Brain (organoid and tissue), 16 donors: ENCODE measurements at places on chromosomes 13 and 19.

- no peak for DNase-seq
These were observed 35.2 kb downstream of the SLC15A1 start for GRCh38 chr13:98717256-98717655.

- DNase-seq, result peak; percentile 83
These were observed 19.3 kb upstream of the DPP9 start for GRCh38 chr19:4742723-4743646.

DNA sequence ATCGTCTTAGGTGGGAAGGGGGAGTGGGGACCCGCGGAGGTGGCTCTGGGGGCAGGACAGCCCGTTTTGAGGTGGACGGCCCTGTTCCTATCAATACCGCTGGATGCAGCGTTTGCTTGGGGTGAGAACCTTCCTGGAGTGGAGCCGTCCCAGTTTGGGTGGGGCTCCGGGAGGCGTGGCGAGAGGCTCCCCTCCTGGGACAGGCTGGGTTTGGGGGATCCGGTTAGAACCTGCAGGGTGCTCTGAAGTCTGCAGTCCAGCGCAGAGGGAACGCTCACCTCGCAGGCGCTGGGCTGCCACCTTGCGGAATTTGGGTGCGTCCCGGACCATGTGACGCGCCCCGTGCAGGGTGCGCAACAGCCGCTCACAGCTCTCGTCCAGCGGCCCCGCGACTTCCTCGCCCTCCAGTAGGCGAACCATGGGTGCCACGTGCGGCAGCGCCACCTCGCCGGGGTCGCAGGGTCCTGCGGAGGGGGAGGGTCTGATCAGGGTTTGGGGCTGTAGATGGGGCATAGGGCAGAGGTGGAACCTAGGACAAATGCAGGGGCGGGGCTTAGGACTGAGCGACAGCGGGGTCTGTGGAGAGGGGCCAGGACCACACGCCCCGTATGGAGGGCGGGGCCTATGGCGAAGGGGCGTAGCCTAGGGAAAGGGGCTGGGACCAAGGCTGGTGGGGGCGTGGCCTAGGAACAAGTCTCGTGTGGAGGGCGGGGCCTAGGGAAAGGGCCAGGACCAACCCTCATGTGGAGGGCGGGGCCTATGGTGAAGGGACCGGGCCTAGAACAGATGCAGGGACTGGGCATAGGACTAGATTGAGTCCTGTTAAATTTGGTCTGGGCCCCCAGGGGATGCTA is 13.8 kb downstream of the SH2D3A start:
- DNase-seq, result peak; percentile 48

- no peak for DNase-seq
These were observed 30.8 kb upstream of the PEPD start for GRCh38 chr19:33552191-33552927.

DNA sequence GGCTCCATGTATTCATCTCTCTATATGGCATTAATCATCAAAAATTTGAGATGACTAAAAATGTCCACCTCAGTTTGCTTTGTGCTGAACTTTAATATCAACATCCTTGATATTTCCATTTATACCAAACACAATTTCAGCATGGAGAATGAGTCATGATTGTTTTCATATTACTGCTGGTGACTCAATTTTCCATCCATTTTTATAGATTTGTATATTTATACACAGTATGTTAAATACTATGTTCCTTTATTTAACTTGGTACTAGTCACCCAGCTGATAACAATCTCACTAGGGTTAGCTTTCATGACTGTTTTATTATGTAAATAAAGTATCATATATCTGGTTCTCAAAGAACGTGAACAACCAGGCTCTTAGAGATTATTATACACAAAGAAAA is 1255.1 kb downstream of the SLITRK1 start:
- DNase-seq, result no peak

DNA sequence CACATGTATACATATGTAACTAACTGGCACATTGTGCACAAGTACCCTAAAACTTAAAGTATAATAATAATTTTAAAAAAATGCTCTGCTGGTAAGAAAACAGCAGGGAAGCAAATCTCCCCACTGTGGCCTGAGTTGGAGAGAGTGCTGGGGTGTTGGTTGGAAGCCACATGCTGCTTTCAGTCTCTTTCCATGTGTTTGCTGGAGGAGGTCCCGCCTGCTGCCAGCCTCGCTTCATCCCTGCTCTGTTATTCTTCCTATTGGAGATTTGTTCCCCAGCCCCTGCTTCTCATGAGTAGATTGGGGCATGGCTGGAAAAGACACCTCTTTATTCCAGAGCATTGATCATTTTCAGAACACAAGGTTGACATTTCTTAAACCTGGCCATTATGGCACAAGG is 230.5 kb downstream of the FGF9 start:
- no peak for DNase-seq

- no peak for DNase-seq
These were observed 60.1 kb downstream of the GPALPP1 start for GRCh38 chr13:45049478-45049877.

- DNase-seq, result no peak
These were observed 33.0 kb upstream of the SGCG start for GRCh38 chr13:23147827-23148226.

GRCh38 chr19:18861235-18861634 is 29.5 kb downstream of the UPF1 start:
- no peak for DNase-seq

- DNase-seq, result no peak
These were observed 1529.3 kb upstream of the SLC10A2 start for GRCh38 chr13:104595511-104595910.

GRCh38 chr19:44687888-44688287 is 11.1 kb upstream of the CEACAM16 start:
- no peak for DNase-seq

DNA sequence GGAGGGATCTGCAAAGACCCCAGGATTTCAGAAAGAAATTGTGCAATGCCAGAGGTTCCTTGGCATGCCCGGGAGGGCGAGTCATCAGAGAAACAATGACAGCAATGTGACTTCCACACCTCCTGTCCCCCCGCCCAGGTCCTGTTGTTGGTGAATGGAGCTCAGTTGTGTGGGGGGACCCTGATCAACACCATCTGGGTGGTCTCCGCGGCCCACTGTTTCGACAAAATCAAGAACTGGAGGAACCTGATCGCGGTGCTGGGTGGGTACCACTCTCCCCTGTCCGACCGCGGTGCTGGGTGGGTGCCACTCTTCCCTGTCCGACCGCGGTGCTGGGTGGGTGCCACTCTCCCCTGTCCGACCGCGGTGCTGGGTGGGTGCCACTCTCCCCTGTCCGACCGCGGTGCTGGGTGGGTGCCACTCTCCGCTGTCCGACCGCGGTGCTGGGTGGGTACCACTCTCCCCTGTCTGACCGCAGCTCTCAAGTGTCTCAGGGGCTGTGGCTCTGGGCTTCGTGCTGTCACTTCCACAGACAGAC is 5.2 kb upstream of the F10 start:
- no peak for DNase-seq

GRCh38 chr19:38389101-38389925 is 816 bp downstream of the SPRED3 start:
- peak; percentile 74 for DNase-seq

DNA sequence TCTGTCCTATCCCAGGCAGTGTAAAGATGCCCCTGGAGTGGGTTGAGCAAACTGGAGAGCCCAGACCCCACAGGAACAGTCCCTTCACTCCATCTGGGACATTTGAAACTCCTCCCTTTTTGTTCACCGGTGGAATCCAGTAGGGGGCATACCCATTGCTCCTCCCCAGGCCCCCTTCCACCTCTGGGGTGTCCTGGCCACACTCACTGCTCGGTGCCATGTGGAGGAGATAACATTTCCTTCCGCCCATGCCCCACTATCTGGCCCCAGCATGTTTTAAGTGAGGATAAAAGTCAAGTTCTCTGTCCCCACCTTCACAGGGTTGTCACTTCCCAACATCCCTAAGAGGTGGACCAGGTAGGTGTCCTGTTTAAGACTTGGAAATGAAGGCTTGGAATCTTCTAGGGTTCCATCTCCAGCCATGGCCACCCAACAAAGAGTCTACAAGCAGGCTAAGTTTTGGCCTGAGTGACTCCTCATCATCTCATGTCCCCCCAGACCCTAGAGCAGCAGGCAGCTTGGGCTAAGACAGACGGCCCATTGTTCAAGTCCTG is 9.3 kb downstream of the ZNF526 start:
- no peak for DNase-seq

DNA sequence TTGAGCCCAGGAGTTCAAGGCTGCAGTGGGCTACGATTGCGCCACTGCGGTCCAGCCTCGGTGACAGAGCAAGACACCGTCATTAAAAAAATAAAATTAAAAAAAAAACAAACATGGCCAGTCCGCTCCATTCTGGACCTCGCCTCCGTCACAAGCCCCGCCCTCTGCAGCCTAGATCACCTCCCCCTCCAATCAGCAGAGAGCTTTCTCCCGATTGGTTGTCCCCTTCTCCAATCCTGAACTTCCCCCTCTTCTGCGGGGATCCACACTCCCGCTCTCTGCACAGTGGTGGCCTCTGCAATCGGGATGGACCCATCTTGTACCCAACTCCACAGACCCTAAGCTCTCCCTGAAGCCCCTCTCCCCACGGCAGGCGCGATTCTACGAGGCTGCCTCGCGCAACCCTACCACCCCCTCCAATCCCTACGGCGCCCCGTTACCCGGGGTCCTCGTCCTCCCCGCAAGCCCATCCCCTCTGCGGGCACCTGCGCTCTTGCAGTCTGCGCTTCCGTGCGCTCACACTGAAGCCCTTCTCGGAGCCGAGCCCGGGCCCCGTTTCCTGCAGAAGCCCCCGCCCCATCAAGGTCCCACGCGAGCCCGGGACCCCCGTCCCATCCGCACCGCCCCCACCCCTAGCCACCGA is 540 bp downstream of the TMEM160 start:
- DNase-seq, result peak; percentile 94

DNA sequence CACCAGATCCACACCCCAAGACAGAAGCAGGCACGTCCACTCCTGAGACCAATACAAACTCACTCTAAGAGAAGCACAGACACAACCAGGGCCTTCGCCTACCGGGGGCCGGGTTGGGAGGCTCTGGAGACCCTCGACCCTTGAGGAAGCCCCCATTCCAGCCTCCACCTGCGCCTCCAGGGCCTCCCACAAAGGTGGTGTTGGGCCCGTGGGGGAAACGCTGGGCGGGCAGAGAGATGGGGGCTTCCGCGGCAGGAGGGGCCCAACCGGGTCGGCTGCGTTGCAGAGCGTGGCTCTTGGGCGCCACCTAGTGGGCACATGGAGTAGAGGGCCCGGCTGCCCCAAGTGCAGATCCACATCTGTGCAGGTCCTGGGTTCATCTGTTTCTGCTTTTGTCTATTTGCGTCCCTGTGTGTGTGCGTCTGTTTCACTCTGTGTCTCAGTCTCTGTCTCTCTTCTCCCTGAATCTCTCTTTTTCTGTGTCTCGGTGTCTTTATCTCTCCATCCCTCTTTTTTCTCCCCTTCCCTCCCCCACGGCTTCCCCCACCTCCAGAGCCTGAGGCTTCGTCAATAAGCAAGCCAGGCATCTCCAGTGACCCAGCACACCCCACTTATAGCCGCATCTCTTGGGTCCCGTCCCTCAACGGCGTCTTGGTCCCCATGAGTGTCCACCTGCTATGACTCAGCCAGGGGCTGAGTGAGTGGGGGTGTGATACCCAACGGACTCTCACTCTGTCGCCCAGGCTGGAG is 10.5 kb upstream of the TINCR start:
- peak; percentile 84 for DNase-seq

DNA sequence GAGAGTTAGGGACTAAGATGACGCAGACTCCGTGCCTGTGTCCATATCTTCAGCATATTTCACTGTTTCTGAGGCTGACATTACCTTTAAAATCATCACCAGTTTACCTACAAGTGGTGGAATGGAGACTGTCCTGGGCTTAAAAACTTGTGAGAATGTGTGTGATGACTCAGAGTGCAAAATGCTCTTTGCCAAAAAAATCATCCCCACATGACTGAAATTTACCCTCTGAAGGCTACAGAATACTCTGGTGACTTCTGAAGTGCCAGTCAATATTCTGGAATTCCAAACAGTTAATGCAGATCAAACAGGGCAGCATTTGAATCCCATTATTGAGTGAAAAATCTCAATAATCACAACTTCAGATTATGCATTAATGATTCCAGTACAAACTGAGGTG is 901.4 kb downstream of the EFNB2 start:
- no peak for DNase-seq

DNA sequence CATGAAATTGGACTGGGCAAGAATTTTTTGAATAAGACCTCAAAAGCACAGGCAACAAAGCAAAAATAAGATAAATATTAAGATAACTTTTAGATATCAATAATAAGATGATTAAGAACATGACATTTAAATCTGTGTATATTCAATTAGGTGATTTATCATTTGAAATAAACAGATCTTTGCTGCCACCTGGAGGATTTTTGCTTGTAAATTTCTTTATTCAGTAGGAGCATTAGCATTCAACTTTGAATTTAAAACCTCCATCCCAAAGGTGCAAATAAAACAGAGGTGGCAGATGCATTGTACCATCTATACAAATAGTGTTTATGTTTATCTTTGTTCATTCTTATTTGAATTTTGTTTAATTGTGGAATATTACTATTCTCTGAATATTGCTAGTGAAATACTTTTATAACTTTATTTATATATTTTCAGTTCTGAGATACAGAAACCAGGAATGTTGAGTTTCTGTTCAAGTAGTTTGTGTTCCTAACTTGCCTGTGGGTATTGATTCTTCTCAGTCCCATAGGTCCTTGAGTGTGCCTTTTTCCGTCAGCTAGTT is 20.9 kb downstream of the COG6 start:
- DNase-seq, result peak; percentile 62

GRCh38 chr13:89695343-89696257 is 1651.9 kb upstream of the MIR17HG start:
- no peak for DNase-seq

GRCh38 chr13:78323040-78323439 is 280.3 kb downstream of the POU4F1 start:
- no peak for DNase-seq

- peak; percentile 64 for DNase-seq
These were observed 7.0 kb upstream of the WBP4 start for GRCh38 chr13:41054212-41054877.

DNA sequence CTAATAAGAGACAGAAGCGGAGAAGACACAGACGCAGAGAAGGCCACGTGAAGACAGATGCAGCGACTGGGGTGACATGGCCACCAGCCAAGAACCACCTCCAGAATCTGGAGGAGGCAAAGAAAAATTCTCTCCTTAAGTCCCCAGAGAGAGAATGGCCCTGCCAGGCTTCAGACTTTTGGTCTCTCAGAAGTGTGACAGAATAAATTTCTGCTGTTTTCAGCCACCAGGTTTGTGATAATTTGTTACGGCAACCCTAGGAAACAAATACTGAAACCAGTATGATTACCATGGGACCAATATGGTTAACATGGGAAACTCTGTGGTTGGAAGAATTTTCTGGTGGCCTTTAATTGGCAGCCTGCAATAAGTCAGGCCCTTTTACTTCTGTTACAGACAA is 63.9 kb upstream of the DOCK9 start:
- no peak for DNase-seq

- DNase-seq, result peak; percentile 32
These were observed 1.2 kb downstream of the KCNRG start for GRCh38 chr13:50016444-50016843.

GRCh38 chr13:95086761-95087160 is 214.5 kb downstream of the ABCC4 start:
- no peak for DNase-seq
